ENCODE measurements at places on chromosomes 4 and X. TPM values are rescaled to one million over a fixed set of nuclear protein-coding genes. Genes with fewer than 3 reads are reported as not detected.

DNA sequence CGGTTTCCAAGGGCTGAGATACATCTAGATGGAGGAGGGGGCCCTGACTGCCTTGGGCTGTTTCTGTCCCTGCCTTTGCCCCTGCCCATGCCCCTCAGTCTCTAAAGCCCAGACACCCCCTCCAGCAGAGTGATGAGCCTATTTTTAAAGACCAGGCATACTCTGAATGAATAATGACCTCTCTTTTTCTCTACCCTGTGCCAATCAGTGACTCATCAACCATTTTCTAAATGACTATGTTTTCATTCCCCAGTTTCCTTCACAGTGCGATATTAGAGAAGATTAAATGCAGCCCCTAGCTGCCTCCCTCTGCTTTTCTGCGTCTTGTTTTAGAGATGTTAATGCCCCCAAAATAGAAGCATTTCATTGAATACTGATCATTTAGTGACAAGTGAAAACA is 15.5 kb upstream of the NHS start:
- DNase-seq, result no peak

DNA sequence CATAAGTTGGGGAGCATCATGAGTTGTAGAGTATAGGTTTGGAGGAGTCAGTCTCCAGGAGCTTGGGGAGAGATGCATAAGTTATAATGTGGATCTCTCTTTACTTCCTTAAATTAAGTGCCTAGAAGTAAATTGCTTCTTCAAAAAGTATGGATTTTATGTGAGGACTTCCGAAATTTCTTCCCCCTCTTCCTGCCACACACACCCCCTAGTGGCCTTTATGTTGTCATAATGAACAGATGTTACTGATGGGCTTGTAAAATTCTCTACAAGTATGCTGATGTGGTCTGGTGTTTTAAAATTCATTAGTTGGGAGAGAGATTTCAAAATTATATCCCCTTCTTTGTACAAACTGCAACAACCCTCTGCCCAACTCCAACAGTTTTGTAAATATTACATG is 2.3 kb upstream of the METTL14 start:
- DNase-seq, result peak; percentile 30

- DNase-seq, result no peak
Measured at GRCh38 chr4:131302108-131302507, 1847.0 kb upstream of the PCDH10 start.

GRCh38 chr4:42489095-42489494 is 91.8 kb downstream of the SHISA3 start:
- no peak for DNase-seq

DNA sequence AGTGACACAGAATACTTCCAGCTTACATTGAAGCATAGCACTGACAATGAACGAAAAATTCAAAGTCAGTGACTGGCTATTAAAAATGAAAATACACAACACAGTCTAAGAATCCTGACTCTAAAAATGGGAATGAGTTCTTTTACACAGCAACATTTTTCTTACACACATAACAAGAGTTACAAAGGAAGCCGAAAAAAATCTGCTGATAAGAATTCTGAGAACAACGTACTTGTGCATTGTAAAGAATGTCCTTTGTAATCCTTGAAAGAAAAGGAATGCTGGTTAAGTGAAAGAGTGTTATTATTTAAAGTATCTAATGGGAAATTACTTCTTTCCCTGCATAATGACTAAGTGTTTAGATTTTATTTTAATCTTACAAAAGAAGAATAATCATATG is 199.4 kb downstream of the PRDM5 start:
- no peak for DNase-seq

- DNase-seq, result no peak
Measured at GRCh38 chrX:86066998-86067397, 19.6 kb upstream of the CHM start.

- DNase-seq, result no peak
Measured at GRCh38 chrX:133297284-133297683, 79.1 kb upstream of the TFDP3 start.

DNA sequence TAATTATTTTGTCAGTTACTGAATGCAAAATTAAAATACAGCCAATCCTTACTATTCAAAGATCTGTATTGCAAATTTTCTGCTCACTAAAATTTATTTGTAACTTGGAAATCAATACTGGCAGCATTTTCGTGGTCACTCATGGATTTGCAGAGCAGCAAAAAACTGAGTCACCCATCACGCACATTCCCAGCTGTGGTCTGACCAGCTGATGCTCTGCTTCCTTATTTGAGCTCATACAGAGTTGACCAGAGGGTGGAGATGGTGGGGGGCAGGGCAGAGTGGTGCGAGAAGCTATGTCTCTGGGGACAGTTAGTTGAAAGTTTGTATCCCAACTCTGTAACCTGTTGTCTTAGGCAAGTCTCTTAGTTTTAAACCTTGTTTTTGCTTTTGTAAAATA is 214.8 kb downstream of the SPCS3 start:
- DNase-seq, result peak; percentile 98

DNA sequence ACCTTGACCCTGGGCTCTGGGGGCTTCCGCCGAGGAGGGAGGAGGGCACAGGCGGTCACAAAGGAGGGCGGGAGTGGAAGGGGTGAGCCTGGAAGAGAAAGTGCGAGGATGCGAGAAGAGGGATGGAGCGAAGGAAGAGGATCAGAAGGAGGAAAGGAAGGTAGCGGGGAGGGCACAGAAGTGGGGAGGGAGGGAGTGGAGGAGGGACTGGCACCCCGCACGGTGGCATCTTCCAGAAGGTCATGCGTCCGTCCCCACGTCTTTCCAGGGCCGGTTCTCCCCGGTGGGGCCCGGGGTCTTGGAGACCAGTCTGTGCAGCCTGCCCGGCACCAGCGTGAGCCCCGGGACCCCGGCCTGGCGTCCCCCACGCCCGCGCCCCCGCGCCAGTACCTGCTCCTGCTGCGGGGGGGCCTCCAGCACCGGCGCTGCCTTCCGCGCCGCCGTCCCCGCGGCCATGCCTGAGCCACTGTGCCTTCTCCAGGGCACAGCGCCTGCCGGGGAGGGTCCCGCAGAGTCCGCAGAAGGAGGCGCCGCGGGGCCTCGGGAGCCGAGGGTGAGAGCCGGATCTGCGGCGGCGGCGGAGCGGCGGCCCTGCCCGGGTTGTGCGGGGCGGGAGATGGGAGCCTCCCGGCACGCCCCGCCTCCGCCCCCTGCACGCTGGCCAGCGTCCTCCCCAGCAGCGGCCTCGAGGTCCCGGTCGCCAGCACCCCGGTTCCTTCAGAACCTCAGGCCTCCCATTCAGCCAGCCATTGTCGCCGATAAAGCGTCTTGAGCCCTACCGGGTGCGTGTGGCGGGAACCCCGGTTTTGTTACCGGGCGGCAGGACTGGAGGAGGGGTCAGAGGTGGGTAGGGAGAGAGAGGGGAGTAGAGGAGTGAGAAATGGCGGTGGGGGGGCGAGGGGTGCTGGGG is at the start of gene RNF175:
Gene RNF175, minus strand, starts transcription at position 618 of the 910 bp plus-strand sequence. Its CDS starts 162 bp downstream, at position 456.
- DNase-seq, result no peak

DNA sequence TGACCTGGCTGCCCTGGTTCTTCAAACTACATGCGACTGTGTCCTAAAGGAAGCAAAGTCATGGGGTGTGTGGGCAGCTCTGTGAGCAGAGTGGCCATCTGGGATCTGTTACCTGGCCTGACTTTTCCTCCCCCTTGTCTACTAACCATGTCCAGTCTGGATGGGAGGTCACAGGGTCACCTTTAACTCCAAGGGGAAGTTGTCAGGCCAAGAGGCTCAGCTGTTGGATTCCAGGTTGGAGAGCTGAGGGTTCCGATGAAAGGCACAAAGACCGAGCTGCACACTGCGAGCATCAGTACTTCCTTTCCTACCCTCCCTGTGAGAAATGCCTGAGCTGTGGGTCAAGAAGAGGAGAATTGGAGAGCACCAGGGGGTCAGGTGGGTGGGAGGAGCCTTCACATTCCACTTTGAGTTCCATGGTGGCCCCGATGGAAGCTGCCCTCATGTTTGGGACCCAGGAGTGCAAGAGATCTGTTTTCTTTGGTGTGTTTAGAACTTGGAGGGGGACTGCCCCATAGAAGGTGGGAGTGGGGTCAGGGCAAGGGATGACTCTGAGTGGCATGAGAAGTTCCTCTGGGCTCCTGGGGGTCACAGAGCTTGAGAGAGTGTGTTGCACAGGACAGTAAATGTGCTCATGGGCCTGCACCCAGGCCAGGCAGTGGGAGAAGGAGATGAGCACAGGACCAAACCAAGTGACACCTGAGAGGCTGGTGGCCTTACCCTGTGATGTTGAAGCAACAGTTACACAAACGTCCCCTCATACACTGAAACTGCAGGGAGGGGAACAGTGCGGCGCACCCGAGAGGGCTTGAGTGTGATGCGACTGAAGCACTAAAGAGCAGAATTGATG is 36.2 kb downstream of the RGS12 start:
- no peak for DNase-seq

- DNase-seq, result no peak
Measured at GRCh38 chr4:113682730-113683537, 78.6 kb downstream of the CAMK2D start.

- no peak for DNase-seq
Measured at GRCh38 chr4:52079659-52080058, 28.6 kb downstream of the SPATA18 start.

DNA sequence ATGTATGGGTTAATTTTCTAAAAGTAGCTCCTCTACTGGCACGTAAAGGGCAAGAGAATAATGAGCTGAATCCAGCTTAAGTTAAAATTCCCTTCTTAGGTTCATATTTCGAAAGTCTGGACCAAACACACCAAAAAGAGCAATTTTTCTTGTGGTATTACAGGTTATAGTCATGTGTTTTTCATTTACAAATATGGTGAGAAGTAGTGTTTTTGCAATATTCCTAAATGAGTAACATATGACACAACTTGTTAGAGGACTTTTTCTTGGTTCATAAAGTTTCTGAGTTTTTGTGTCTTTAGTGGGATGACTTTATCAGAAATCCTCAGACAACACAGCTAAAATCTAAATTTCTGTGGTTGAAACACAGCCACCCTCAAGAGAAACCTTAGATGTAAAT is 172.1 kb downstream of the AFF2 start:
- no peak for DNase-seq

DNA sequence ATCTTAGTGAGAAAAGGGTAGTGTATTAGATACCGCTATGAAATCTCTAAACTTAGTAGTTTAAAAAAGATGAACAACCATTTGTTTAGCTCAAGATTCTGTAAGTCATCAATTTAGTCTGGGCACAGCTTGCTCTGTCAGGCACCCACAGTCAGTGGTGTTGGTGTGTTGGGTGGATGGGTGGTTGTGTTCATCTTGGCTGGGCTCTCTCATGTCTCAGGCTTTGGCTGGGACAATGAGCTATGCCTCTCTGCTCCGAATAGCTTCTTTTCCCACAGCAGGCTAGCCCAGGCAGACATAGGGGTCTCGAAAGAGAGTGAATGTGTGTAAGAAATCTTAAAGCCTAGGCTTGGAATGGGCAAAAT is 127.0 kb upstream of the GATB start:
- DNase-seq, result no peak

- no peak for DNase-seq
Measured at GRCh38 chr4:123105026-123105420, 182.6 kb upstream of the NUDT6 start.

DNA sequence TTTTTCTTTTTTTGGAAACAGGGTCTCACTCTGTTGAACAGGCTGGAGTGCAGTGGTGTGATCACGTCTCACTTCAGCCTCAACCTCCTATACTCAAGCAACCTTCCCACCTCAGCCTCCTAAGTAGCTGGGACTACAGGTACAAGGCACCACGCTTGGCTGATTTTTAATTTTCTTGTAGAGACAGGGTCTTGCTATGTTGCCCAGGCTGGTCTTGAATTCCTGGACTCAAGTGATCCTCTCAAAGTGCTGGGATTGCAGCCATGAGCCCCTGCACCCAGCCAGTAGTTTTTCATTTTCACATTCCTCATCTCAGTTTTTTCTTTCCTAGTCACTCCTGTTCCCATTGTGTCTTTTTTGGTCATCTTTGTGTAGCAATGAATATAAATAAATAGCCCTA is 11.1 kb downstream of the USO1 start:
- no peak for DNase-seq

DNA sequence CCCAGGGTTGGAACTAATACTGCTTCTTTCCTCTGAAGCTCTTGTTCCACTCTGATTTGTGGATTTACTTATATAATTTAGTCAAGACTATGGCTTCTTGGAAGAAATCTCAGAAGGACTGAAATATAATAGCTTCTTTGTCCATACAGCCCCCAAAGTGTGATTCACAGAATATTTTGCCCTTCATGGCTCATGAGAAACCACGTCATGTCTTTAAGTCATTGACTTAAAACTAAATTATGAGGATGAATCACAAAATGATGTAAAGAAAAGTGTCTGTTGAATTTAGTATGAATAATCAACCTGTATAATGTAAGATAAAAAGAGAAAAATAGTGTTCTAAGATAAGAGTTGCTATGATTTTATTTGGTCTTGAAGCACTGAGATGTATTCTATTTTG is 43.3 kb upstream of the AGA start:
- no peak for DNase-seq

- peak; percentile 12 for DNase-seq
Measured at GRCh38 chrX:63922221-63922620, 137.2 kb upstream of the ARHGEF9 start.

DNA sequence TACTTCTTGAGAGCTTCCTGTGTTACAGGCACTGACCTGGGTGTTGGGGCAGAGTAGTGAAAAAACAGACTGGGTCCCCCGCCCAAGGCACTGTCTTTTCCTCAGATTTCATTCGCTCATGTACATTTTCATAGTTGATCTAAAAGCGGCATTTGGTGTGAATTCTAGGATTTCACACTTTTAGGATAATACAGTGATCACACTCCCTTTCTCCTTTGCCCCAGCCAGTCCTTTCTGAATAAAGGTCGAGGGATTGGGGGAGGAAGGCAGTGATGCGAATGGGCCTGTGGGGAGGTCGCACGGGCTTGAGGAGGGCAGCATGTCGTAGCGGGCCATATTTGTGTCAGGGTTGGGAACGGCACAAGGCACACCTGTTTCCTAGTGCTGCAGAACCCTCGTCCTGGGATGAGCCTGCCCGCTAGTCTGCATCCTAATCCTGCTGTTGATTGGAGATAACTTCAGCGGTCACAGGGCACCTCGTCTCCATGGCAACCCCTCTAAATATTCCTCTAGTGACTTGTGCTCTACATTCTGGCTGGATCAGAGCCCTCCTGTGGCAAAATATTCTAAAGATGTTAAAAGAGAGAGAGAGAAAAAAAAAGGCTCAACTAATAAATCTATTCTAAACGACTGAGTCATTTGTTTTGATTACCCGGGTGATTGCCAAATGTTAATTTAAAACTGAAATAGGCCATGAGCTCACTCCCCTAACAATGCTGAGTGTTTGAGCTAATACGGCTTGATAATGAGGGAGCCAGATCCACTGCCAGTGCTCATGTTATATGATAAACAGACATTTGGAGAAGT is 21.8 kb downstream of the FHL1 start:
- DNase-seq, result peak; percentile 48

DACH2 gene
- total RNA-seq, result not detected

RNF175 gene
- not detected for total RNA-seq

CDKL2 gene
- total RNA-seq, result 0.59 TPM

MGAT4D gene
- total RNA-seq, result not detected

THAP9 gene
- total RNA-seq, result 8.6 TPM

DTHD1 gene
- total RNA-seq, result not detected

PNMA6A gene
- total RNA-seq, result 0.21 TPM

CTAG2 gene
- not detected for total RNA-seq
